Stimulated activated CD4-positive, alpha-beta T cell treated with anti-CD3 and anti-CD28 coated beads, Interleukin-4, amount 100 ng/mL, for 48 hours (primary cell): ENCODE measurements at places on chromosomes 6 and 20.

DNA sequence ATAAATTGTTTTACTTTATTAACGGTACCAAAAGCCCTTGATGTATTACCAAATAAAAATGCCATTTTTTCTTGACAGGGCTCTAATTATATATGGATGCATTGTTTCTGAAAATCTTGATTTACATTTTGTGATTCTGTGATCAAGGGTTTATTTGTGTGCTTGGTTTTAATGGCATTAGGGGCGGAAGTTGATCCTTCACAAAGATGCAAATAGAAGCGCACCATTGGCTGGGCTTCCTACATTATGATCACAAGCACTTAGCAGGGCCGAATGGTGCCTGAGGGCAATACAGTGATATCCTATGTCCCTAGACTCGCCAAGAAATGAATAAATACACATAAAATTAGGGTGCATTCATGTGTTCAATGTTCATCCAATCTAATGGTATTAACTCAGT is 172.9 kb upstream of the UST start:
- no peak for DNase-seq

- DNase-seq, result no peak
Observed at GRCh38 chr6:138959521-138959920, 28.5 kb downstream of the REPS1 start.

DNA sequence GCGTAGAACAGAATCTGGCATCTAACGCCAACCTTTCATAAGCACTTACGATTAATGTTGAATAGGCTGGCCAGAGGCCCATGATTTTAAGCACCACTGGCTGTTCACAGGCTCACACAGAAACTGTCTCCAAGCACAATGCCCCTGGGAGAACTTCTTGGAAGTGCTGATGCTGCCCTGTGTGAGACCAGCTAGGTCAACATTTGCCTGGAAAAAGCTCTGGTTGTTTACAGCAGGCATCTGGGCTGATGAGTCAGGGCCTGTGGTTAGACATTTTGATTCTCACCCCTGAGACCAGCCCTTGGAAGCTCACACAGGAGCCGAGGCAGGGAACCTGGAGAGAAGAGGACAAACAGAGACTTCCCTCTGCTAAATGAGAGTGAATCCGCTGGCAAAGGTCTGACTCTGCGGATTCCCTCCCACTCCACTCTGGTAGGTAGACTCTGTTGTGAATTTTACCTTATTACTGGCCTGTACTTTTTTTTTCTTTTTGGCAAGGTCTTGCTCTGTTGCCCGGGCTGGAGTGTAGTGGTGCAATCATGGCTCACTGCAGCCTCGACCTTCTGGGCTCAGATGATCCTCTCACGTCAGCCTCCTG is 6.8 kb upstream of the SULF2 start:
- DNase-seq, result no peak

- no peak for DNase-seq
Observed at GRCh38 chr6:20633566-20634340, 99.5 kb downstream of the CDKAL1 start.

- no peak for DNase-seq
Observed at GRCh38 chr6:137013738-137014602, 30.8 kb downstream of the IL20RA start.

DNA sequence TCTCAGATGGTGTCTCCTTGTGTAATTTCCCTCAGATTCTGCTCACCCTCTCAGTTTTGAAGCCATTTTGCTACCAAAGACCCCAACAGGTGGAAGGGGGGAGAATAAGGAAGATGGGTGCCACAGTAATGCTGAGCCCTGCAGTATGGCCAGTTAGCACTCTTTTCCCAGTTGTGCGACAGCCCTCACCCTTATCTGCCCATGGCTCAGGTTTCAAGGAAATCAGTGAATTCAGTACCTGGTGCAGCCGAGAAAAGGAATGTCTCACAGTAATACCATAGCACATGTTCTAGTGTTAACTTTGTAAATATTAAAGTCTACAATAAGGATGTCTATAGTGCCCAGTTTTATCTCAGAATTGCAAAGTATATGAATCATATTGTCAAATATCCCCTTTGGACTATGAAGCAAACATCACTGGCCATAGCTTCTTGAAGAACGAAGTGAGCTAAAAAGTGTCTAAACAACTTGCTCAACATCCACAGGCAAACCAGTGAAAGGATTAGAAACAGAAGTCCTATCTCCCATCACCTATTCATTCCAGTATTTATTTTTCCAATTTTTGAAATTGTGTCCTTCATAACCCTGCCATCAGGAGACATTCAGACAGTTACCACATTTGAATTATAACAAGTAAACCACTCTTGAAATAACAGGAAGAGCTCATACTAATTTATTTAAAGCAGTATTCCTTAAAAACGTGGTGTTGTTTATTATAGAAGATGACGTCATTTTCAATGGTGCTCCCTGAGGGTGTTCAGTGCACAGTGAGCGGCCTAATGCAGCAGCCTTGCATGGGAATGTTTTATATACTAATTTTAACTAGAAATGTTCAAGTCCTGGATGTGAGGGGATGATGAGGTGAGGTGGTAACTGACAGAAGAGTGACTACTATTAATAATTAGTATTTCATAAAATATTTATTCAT is 366.2 kb downstream of the TFAP2A start:
- DNase-seq, result no peak

DNA sequence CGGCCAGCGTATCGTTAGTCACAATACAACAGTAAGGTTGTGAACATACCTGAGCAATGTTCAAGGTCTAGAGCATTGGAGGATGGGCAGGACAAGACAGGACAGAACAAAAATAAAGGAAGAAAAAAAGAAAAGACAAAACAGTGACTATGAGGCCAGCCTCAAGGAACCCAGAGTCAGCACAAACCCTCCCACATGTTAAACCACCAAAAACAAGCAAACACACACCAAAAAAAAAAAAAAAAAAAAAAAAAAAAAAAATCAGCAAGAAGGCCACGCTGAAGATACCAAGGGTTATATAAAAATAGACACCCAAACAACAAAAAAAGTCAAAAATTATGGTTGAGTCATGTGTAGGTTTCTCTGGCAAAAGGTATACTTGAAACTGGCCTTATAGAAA is 12.8 kb downstream of the MED23 start:
- no peak for DNase-seq

GRCh38 chr6:88167352-88167937 is 1.3 kb upstream of the CNR1 start:
- no peak for DNase-seq

- DNase-seq, result no peak
Observed at GRCh38 chr6:22833191-22833590, 263.8 kb downstream of the HDGFL1 start.

GRCh38 chr6:142827369-142827768 is 117.6 kb downstream of the HIVEP2 start:
- no peak for DNase-seq

- DNase-seq, result no peak
Observed at GRCh38 chr6:14671261-14671681, 553.7 kb downstream of the CD83 start.
